ENCODE measurements at places on chromosomes 3 and 15.

- DNase-seq: no peak
Measured at GRCh38 chr15:94970802-94971201, 739.4 kb downstream of the MCTP2 start.

DNA sequence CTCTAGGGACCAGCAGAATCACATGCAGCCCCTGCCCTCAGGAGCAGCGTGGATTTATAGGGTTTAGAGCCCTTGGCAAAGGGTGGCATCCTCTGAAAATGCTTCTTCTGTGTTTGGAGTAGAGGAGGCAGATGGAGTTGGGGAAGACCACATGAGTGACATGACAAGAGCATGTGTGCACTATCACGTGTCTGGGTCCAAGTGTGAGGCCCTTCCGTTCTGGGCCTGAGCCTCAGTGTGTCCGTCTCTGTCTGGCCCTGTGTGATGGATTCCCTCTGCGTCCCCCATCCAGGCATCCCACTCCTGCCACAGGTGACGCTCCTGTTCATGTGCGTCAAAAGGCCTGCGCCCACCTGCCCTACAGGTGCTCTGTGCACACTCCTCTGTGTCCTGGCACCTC, 30.1 kb downstream of the FGD5 start:
- no peak for DNase-seq

DNA sequence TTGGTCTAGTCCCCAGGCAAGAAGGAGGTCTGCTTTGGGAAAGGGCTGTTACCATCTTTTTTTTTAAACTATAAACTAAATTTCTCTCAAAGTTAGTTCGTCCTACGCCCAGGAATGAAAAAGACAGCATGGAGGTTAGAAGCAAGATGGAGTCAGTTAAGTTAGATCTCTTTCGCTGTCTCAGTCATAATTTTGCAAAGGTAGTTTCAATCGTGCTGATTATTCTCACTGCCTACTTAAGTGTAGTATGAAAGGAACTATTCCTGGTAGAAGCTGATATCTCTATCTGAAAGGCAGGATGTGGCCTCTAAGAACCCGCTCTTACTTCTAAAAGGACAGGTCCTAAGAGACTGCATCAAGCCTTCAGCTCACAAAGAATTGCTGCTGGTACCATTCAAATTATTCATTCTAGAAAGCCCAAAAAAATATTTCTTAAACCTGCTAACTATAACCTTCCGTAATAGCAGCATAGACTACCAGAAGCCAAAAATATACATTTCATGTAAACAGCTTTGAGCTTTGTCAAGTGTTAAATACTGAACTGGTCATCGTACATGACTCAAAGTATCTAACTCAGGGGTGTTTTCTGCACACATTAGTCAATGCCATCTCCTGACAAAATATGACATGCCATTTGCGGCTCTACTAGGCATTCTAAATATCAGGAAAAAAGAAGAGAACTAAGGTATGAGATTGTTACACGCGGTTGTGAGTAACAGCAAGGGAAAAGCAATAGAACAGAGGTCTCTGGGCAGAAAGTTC, 96.0 kb upstream of the CCDC80 start:
- no peak for DNase-seq

GRCh38 chr3:112089956-112090886, 4.0 kb downstream of the C3orf52 start:
- DNase-seq: no peak

DNA sequence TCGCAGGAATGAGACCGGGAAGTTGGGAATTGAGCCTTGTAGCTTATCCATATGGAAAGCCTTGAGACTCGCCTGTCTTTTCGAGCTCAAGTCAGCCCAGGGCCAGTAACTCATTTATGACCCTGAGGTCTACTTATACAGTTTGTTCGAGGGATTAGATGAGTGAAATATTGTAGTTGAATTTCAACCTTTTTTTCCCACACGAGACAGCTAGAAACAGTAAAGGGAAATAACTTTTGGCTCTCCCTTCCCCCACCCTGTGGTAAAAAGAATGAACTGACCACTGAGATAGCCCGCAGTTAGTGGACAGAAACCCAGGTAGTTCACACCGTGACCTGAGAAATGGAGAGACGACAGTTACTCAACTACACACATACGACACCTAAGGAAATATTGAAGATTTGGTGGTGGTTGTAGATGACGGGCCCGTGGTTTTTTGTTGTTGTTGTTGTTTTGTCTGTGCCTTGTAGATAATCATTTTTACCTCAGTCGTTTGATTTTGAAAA, 841 bp downstream of the EIF3J start:
- no peak for DNase-seq

- DNase-seq: no peak
Measured at GRCh38 chr3:86381247-86381646, 609.7 kb downstream of the VGLL3 start.
